ENCODE measurements at places on chromosomes 1 and 21. TPM values are rescaled to one million over a fixed set of nuclear protein-coding genes. Genes with fewer than 3 reads are reported as not detected.

DNA sequence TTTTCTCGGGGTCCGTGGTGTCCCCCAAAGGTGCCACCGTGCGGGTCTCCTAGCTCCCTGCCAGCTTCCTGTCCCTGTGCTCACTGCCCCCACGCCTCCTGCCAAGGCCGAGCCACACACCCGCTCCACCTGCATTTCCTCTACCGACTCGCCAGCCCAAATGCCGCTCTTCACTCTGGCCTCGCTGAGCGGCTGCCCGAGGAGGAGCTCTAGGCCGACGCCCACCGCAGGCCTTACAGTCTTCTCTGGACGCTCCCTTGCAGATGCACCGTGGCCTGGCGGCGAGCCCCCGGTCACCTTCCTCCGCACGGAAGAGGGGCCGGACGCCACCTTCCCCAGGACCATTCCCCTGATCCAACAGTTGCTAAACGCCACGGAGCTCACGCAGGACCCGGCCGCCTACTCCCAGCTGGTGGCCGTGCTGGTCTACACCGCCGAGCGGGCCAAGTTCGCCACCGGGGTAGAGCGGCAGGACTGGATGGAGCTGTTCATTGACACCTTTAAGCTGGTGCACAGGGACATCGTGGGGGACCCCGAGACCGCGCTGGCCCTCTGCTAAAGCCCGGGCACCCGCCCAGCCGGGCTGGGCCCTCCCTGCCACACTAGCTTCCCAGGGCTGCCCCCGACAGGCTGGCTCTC lies 26.3 kb downstream of the FTCD start:
- DNase-seq, result peak; percentile 41

DNA sequence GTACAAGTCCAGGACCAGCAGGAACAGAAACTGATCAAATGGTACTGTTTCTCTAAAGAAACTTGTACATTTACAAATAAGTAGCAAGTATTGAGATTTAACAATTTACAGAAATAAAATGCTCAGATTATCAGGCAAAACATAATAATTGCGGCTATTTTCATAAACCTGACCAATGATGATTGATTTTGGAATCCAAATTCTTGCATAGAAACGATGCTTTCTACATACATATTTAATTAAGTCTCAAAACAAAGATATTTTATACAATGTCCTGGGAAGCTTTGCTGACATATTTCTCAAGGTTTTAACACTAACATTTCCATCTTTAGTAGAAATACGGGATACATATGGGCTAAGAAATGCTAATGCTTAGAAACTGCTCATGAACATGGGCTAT lies 157.1 kb downstream of the VAV3 start:
- DNase-seq, result no peak

DNA sequence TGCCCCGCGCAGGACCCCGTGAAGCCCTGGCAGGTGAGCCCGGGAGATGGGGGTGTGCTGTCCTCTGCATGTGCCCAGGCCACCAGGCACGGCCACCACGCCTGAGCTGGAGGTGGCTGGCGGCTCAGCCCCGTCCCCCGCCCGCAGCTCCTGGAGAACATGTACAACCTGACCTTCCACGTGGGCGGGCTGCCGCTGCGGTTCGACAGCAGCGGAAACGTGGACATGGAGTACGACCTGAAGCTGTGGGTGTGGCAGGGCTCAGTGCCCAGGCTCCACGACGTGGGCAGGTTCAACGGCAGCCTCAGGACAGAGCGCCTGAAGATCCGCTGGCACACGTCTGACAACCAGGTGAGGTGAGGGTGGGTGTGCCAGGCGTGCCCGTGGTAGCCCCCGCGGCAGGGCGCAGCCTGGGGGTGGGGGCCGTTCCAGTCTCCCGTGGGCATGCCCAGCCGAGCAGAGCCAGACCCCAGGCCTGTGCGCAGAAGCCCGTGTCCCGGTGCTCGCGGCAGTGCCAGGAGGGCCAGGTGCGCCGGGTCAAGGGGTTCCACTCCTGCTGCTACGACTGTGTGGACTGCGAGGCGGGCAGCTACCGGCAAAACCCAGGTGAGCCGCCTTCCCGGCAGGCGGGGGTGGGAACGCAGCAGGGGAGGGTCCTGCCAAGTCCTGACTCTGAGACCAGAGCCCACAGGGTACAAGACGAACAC lies 1.8 kb downstream of the TAS1R3 start:
- no peak for DNase-seq

- DNase-seq, result no peak
These were observed 224.6 kb downstream of the FAF1 start for GRCh38 chr1:50735443-50735842.

DNA sequence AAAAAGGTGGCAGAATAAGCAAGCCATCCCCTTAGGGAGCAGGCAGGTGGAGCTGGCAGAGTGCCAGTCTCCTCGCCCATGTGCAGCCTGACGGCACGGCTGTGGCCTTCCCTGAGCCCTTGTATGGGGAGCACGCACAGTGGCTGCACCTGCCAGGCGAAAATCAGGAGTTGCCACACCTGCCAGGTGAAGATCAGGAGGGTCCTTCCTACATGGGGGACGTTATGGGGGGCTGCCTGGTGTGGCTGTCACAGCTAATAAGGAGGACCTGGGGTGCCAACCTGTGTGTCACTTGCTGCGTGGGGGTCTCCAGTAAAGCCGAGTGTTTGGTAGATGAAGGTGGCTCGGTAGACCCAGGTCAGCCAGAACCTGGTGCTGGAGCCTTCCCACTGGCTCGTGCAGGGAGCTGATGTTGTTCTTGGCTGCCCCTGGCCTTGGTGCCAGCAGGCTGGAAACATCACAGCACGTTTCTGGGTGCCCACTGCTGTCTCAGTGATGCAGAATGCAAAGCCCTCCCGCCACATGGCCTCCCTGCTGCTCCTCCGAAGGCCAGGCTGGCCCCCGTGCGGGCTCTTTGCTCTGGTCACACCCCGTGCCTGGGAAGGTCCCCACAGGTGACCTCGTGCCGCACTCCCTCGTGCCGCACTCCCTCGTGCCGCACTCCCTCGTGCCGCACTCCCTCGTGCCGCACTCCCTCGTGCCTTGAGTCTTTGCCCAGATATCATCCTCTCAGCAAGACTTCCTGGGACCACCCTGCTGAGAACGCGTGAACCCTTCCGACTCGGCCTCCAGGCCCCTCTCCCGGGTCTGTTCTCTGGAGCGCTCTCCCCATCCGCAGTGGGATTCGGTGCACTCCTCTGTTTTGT lies 55.4 kb downstream of the SLC37A1 start:
- peak; percentile 6 for DNase-seq

DNA sequence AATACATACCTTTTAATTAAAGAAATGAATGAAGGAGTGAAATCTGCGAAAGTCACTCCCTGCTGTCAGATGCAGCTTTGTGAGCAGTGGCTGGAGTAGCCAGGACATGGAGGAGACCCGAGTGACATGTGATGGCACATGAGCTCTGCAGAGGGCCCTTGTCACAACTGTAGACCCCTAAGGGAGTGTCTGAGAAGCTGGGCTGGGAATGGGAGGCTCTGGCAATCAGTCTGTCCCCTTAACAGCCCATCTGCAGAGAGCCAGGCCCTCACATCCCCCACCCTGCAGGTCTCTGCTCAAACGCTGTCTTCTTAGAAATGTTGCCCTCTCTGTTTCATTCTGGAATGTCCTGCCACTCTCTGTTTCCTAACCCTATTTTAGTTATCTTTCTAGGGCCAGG lies 124.3 kb downstream of the HMGB4 start:
- DNase-seq, result no peak

DNA sequence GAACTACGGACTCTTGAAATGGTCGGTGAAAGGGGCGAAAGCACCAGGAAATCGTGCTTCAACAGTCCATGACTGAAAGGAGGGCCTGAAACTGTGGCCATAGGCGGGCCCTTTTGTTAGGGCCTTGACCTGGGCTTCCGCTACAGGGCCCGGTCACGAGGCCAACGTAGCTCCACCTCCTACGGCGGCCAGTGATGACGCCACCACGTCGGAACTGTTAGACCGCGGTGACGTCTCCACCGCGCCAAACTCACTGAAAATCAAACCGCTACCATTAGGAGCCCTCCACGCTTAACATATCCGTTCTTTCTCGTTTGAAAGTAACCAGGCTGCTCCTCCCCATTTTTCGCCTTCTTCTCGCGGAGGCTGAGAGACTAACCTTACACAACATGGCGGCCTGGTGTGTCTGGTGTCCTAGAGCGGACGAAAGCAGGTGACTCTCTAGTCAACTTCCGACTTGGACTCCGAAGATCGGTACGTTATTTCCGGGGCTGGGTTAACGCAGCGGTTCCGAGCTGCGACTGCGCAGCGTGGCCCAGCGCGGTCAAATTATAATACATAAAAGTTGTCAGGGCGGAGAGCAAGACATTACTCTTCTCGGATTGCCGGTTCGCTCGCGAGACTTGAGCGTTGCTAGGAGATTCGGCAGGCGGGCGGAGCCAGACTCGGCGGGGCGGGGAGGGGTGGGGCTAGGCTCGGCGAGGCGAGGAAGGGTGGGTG lies 371 bp upstream of the CACYBP start:
- DNase-seq, result peak; percentile 98

- DNase-seq, result no peak
These were observed 367.3 kb downstream of the SMYD3 start for GRCh38 chr1:246139745-246140182.

- no peak for DNase-seq
These were observed 524.0 kb downstream of the LRRIQ3 start for GRCh38 chr1:73673971-73674370.

DNA sequence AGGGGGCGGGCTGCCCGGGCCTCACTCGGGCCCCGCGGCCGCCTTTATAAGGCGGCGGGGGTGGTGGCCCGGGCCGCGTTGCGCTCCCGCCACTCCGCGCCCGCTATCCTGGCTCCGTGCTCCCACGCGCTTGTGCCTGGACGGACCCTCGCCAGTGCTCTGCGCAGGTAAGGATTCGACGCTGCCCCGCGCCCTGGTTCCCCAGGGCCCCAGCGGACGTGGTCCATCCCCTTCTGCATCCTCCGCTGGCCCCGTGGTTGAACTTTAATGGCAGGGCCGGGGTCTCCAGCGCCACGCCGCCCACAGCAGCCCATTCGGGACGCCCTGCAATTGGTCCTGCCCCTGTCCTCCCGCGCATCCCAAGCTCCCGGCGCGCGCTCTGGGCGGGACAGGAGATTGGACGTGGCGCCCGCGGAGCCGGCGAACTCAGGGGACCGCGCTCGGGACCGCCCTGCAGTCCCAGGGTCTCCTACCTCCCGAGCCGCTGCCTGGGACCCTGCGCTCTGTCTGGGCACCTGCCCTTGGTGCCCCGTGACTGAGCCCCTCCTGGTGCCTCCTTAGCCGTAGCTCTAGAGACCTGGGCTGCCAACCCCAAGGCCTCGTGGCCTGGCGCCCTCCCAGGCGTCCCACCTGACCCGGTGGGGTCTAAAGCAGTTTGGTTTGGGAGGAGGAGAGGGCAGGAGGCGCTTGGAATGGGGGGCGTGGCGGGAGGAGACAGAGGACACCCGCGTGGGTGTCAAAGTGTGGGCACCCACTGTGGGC lies at the start of gene ALPL:
TSS of gene ALPL (plus strand) at position 73 of the 762 bp plus-strand sequence. CDS start 44,659 bp downstream, outside the sequence.
- DNase-seq, result no peak

GRCh38 chr1:18642278-18643095 lies 11.8 kb downstream of the PAX7 start:
- no peak for DNase-seq

GRCh38 chr1:162136760-162137159 lies 67.3 kb downstream of the NOS1AP start:
- DNase-seq, result no peak

- DNase-seq, result no peak
These were observed 89.5 kb downstream of the ZC3H11B start for GRCh38 chr1:219523411-219523810.

DNA sequence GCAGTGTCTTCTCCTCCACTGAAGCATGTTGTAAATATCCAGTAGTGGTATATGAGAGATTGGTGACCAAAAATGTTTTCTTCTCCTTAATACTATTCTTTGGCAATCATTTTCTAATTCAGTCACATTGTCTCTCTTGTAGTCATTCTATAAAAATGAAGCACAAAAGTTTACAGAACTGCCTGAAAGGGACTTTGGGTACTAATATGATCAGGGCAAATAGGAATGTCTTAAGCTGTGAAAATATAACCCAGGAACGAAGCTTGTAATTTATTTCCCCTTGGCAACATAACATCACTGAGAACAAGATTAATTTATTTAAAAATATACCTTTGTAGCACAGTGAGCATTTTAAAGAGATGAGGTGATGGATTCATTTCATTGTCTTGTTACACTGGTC lies 4.9 kb downstream of the B3GALT2 start:
- no peak for DNase-seq

- DNase-seq, result no peak
These were observed 1049.6 kb upstream of the ADGRL4 start for GRCh38 chr1:80056179-80056578.

HCN3 gene
- 4.2 TPM for total RNA-seq

P3R3URF gene
- not detected for total RNA-seq

DYNLT5 gene
- not detected for total RNA-seq

CCDC28B gene
- 21.5 TPM for total RNA-seq

C1orf115 gene
- total RNA-seq, result 28.0 TPM

CCDC30 gene
- total RNA-seq, result 2.1 TPM

OR2T2 gene
- not detected for total RNA-seq

Measured in uterus (tissue), 4 donors.